ENCODE measurements at places on chromosomes 12 and 14.
A peak's percentile ranks its signal among the peaks of the same experiment; 100 is the strongest.

GRCh38 chr14:86892152-86892956 is 1100.6 kb downstream of the GALC start:
- DNase-seq = no peak

DNA sequence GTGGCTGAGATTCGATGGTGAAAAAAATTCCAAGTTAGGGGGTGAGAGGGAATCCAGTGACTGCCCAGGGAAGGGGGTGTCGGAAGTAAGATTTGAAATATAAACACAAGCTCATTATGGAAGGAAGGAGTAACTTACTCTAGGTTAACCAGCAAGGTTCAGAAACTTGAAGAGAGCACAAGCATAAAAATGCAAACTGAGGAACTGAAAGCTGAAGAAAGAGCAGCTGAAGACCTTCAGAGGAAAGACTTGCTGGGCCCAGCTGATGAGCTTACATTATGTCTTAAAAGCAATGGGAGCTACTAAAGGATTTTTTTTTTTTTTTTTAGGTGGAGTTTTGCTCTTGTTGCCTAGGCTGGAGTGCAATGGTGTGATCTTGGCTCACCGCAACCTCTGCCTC is 189.7 kb upstream of the GRIN2B start:
- no peak for DNase-seq

DNA sequence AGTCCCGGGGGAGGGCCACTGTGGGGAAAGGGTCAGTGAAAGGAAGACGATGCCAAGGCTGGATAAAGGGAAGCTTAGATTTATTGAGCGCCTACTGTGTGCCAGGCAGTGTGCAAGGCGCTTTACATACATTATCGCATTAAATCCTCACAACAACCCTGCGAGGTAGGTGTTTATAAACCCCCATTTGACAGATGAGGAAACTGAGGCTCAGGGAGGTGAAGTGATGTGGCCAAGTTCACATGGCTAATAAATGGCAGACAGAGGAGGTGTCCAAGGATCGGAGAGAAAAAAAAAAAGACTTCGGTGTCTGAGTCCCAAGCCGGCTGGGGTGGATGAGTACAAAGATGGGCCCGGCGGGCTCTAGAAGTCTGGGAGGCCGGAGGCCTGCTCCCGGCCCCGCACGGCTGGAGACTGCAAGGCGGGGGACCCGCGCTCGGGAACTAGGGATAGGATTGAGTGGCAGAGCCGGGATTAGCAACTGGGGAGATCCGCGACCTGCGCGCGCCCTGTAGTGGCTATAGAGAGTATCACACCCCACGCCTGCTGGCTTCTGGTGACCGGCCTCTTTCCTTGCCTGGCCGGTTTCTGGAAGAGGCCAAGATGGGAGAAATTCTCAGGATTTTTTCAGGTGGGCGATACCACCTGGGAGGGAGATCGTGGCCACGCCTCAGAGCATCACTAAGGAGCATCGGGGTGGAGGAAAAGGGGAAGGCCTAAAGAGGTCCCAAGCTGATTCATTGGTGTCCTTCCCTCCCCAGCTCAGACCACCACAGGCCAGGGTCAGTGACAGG is 3.9 kb downstream of the DDN start:
- peak; percentile 98 for DNase-seq

GRCh38 chr14:81728447-81728846 is 194.8 kb upstream of the SEL1L start:
- DNase-seq = no peak

DNA sequence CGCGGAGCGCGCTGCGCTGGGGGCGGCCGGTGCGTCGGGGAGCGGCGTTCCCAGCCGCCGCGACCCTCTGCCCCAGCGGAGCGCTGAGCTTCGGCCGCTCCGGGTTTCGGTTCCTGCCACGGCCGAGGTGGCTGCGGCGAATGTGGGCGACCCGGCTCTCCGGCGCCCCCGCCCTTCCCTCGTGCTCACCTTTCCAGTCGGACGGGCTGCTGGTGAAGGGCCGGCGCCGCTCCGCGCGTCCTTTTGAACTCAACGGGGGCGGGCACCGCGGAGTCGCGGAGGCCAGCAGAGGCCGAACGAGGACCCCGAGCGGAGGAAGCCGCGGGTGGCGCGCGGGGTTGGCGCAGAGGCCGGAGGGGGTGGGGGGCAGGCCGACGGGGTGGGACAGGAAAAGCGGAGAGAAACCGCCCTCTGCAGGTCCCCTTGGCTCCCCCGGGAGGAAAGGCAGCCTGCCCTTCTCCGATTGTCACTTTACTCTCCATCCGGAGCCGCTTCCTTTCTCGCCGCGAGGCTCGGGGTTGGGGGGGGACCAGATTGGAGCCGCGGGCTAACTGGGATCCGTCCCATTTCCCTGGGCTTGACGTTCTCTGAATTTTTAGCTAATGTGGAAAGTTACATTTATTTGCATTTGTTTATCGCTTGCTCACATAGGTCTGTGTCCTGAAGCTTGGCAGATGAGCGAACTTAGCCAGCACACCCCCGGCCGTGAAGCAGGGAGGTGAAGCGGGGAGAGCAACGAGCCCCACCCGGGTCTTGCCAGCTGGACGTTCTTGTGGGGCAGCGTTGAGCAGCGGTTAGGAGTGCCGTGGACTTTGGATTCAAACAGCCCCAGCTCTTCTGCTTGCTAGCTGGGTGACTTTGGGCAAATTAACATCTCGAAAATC is at the start of gene SMAGP:
TSS of gene SMAGP (minus strand) at position 349 of the 884 bp plus-strand sequence. CDS start 1,137 bp downstream, outside the sequence.
- peak; percentile 60 for DNase-seq

DNA sequence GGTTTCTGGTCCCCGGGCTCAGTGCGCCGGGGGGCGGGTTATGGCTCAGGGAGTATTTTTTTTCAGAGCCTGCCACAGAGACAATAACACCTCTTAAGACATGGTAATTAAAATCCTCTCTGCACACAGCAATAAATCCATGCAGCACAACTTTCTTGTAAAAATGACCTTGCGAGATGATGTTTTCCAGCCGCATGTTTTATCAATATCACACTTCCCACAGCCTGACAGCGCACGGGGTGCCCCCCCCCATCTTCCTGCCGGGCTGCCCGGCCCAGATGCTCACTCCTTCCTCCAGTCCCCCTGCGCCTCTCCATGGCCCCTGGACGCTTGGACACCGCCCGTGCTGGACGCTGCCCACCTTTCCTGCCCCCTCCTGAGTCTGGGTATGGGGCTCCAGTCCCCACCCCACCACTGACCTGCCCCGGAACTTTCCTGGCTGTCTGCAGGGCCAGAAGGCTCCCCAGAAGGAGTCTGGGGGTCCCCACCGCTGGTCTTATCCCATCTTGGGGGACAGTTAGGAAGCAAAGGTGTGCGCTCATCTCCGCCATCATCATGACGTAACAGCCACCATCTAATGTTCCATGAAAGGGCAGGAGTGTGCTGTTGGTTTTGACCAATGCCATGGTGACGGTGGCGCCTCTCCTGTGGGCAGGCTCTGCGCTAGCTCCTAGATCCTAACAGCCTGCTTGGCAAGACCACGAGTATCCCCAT is 182.9 kb downstream of the KIF26A start:
- DNase-seq = no peak

DNA sequence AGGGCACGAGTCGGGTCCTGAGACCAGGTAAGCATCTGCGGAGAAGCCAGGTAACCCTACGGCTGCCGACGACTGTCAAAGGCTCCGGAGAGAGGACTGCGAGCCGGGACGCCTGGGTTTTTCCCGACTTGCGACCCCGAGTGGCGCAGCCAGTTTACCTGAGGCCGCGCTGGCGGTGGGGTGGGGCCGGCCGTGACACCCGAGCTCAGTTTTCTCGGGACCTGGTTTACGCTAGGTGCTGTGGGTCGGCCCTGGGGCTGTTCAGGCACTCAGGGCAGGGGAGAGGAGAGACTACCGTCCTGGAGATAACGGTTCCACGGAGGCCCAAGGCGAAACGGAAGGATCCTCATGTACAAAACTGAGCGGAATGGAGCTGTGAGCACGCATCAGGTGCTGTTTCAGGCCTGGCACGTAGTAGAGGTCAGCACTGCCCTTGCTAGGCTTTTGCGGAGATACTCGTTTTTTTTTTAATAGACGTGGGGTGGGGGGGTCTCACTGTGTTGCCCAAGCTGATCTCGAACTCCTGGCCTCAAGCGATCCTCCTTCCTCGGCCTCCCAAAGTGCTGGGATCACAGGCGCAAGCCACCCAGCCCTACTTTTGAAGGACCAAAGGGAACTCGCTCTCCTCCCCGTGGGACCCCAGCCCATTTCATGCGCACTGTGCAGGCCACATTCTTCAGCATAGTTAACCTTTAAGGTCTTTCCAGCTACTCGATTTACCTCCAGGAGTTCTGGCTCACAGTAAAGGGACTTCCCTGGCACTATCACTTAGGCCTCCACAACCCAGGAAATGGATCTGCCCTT is 471 bp downstream of the MTRFR start:
- no peak for DNase-seq

DNA sequence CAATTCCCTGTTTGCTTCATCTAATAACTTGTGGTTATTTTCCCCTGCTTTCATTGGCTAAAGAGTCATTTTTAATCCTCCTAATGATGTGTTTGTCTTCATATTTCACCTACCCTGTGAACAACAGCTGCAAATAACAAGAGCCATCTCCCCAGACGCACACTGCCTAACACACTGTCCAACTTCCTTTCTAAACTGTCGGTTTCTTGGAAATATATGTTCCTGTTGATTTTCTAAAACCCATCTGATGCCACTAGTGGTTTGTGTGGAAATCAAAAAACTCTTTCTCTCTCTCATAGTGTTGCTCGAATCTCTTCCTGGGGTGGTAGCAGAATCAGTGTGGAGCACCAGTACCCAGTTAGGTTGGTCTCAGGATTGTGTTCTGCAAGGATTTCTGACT is 226.9 kb downstream of the EPS8 start:
- DNase-seq = no peak

DNA sequence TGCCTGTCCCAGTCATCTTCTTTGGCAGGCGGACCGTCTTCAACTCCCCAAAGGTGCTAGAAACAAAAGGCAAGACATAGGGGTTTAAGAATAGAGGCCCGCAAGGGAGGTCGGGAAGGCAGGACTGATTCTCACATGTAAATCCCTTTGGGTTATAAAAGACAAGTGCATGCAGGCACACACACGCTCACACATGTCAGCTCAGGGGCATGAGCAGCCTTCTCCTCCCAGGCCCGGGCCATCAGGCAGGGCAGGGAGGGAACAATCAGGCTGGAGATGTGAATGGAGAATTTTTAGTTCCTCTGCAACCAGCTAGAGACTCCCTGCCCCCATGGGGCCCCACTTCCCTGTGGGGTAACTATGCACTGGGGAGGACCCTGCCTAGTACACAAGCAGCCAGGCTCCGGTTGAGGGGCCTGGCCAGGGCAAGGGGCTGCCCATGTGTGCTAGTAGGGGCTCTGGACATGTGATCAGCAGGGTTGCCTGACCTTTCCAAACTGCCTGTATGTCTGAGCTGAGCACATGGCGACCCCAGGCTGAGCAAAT is 107.2 kb downstream of the RBM19 start:
- DNase-seq = no peak

- no peak for DNase-seq
Observed at GRCh38 chr14:104788161-104788818, 7.3 kb downstream of the AKT1 start.

DNA sequence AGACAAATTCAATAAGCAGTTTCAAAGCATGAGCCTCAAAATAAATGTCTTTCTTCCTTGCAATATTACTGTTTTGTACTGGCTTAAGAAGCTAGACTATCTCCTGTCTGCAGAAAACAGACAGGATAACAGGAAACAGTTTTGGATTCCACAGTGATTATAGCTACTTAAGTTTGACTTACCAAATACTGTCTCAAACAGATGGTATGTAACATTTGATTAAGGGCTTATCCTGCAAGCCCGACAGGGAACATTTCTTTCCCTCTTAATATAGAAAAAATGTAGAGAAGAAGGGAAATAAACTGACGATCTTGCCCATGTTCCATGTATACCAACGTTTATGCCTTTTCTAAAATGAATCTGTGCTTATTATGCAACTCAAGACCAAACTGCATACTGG is 179.9 kb upstream of the EEA1 start:
- no peak for DNase-seq

DNA sequence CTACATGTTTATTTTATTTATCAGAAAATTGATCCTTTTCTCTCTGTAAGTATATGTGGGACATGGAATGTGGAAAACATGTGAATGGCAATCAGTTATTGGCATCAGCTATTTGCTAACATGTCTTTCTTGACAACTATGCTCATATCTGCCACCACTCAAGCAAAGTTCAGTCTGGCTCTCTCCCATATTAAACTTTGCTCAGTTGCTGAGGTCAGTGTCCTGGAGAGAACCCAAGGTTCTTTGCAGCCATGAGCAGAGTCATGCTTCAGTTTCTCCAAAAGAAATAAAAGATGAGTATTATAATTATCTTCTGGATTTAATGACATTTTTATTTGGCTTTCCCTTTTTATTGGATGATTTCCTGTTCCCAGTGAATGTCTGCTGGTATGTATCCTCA is 42.6 kb downstream of the A2M start:
- no peak for DNase-seq

DNA sequence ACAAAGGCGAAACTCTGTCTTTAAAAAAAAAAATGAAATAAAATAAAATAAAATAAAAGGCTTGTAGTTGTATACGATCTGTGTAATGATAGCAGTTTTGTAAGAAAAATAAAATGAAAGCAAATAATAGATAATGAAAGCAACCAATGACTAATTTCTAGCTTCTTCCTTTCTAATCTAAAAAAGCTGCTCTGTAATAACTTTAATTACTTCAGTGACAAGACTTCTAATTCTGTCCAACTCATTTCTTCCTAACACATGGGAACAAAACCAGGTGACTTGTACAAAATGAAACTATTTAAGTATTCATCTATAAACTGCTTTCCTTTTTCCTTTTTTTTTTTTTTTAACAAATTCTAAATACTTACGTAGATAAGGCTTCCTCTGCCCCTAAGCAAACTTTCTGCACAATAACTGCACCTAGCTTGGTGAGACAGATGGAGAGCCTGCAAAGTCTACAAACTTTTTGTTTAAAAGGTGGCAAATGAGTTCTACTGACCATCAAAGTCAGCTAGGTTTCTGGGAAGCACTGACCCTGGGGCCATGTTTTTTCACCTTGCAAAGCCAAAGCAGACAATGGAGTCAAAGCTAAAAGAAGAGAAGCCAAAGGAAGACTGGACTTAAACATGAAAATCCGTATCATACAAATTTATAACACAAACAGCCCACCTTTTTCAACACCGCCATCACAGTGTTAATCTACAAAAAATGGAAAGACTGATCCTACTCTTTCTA is 28.2 kb downstream of the DENND5B start:
- DNase-seq = no peak

GRCh38 chr14:73712071-73712506 is 2.1 kb downstream of the PNMA1 start:
- no peak for DNase-seq

DNA sequence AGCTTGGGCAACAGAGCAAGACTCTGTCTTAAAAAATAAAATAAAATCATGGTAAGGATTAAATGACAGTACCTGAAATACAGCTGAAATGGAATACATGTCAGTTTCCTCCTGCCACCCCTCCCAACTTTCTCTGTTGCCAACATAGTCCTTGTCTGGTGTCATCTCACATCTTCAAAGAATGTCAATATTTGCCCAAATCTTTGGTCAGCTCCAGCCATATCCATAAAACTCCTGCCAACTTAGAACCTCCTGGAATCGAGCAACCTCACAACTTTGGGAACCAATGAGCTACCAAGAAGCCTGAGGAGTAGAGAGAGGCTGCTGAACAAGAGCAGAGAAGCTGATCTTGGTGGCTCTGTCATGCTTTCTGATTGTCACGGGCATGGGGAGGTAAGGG is 10.8 kb upstream of the LRRC10 start:
- no peak for DNase-seq

Data from hepatic stellate cell (primary cell).